Fibroblast of mammary gland (primary cell): ENCODE measurements at places on chromosomes 11 and 22.
A peak's percentile ranks its signal among the peaks of the same experiment; 100 is the strongest.

DNA sequence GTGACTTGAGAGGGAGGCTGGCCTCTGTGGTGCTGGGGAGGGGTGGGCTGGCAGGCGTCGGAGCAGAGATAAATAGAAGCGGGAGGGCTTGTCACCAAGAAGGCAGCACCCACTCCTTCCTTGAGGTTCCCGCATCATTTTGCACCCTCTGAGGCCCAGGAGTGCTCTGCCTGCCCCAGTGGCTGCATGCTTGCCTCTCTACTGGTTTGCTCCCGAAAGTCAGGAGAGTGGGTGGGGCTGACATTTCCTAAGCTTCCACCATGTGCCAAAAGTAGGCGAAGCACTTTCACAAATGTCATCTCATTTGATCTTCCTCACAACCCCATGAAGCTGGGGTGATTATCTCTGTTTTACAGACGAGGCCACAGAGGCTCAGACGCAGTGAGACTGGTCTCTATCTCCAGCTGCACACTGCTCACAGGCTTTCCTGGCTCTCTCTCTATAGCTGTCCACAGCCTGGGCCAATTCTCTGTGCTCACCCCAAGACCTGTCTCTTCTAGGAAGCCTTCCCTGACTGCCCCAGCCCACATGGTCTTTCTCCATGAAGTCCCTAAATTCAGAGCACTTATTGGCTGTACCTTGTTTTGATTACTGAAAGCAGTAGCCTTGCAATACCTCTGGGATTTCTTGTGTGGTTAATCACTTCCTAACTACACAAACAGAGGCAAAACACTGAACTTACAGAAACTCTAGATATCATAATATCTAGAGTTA lies 2.6 kb upstream of the UCP3 start:
- peak; percentile 77 for DNase-seq

GRCh38 chr22:20203552-20204201 lies 52.8 kb upstream of the CCDC188 start:
- peak; percentile 5 for DNase-seq

GRCh38 chr22:47618180-47619010 lies 855.9 kb downstream of the TBC1D22A start:
- DNase-seq = no peak

- peak; percentile 25 for DNase-seq
Observed at GRCh38 chr11:14554959-14555358, 34.8 kb upstream of the PSMA1 start.

DNA sequence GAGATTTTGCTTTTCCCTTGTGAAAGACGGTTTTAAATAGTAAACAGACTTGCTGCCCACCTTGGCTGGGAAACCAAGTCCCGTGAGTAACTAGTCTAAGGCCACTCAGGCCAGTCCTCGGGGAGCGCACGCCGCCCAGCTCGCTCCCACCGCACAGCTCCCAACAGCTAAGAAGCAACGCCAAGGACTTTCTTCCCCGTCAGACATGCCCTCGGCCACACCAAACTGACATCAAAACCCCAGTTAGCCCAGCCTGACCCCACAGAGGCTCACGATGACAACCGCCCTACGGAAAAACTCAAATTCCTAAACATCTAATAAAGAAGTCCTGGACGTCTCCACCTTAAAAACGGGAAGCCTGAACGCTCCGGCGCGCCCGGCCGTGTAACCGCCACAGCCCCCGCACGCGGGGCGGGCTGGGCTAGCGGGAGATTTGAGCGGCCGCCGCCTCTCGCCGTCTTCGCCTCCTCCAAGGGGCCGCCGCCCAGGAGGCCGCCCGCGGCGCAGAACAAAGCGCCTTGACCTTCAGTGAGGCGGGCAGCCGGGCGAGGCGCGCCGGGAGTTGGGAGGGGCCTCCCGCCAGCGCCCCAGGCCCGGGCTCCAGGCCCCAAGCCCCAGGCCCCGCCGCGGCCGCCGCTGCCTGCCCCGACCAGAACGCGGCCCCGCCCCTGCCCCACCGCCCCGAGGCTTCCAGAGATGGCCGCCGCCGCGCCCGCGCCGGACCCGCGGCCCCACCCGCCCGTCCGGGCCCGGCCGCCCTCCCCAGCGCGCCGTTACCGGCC lies 486 bp downstream of the NAP1L4 start:
- peak; percentile 34 for DNase-seq

DNA sequence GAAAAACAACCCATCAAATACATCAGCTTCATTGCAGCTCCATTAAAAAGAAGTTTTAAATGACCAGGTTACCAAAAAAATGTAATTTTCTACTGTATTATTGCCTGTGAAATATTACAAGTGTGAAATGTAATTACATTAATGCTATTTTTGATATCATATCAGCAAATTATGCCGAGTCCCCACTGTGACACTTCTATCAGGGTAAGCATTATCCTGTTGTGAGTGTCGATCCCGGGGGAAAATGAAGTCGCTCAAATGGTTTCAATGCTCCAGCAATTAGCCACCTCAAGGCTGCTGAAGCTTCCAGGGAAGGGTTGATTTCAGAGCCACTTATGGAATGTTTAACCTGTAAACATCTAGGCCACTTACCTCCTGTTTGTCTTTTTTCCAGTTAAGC lies 70.4 kb downstream of the RCN1 start:
- DNase-seq = no peak

- DNase-seq = no peak
Observed at GRCh38 chr11:97356144-97356543, 966.3 kb downstream of the JRKL start.

DNA sequence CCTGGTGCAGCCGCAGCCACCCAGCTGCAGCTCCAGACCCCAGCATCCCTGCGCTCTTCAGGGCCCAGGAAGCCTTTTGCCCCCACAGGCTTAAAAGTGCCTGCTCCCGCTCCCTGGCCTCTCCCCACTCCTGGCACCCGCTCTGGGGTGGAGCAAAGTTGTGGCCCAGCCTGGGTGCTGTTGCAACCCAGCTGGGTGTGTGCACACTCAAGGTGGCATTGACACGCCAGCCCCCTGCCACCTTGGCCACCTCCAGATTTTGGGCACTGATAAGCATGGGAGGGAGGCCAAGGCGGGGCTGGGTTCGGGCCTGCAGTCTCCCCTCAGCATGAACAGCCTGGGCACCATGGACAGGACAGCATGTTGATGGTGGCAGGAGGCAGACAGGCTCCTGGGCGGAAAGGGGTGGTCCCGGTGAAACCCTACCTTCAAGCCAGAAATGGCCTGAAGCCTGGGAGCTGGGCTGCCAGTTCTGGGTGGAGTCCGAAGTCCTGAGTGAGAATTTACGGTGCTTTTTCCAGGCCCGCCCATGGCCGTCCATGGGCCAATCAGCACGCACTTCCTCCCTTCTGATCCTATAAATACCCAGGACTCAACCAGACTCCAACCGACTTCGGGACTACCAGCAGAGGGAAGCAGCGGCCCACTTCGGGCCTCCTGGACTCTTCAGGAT lies 23.6 kb upstream of the RNASEH2C start:
- peak; percentile 68 for DNase-seq

- no peak for DNase-seq
Observed at GRCh38 chr22:19275919-19276600, 15.5 kb downstream of the CLTCL1 start.

- no peak for DNase-seq
Observed at GRCh38 chr22:43574738-43575137, 162.9 kb downstream of the MPPED1 start.

DNA sequence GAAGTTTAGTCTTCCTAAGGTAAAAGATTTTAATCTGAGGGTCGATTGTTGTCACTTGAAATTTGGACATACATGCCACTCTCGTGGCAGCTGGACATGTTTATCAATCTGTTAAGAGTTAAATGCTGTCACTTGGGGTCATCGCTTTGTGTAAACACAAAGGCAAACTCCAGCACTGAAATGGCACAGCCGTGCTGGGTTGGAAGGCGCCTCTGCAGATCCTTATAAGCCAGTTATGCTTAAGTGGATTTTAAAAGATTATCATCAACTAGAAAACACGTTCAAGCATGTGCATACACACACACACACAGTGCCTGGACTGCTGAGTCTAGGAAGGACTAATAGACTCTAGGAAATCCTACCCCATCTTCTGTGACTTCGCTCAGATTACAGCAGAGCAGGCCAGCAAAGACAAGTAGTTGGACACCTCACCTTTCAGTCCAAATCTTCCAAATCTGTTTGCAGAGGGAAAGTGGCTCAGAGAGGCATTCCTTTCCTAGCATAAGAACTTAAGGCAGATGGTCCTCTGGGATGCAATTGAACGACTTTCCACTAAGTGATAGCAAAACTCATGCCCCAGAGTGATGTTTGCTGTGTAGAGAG lies 83.7 kb downstream of the CACNG2 start:
- DNase-seq = no peak
